ENCODE measurements at places on chromosomes 6 and 20.
A peak's percentile ranks its signal among the peaks of the same experiment; 100 is the strongest.

GRCh38 chr6:32609391-32609730 is 19.7 kb upstream of the HLA-DRB1 start:
- DNase-seq: no peak

DNA sequence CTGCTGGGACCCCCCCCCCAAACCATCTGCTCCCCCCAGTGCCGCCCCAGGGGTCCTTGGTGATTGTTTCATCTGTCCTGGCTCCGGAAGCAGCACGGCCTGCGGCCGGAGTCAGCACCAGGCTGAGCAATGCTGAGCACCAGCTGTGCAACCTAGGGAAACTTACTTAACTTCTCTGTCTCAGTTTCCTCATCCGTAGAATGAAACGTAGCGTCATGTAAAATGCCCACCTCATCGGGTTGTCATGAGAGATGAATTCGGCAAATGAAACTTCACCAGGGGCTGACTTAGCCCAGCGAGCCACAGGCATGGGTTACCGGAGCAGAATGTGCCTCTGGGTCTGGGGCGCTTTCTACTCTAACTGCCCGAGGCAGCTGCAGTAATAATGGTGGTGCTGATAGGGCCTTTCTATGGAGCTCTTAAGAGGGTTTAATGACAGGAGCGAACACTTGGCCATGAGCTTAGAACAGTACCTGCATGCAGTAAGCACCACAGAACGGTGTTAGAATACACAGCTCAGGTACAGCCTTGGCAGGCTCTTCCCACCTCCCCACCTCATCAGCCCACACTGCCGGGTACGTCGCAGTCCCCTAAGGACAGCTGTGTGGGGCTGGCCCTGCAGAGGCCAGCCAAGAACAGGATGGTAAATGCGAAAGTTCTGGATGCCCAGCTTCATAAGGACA is 1.7 kb downstream of the THBS2 start:
- DNase-seq: no peak

- no peak for DNase-seq
These were observed 107.6 kb downstream of the JAG1 start for GRCh38 chr20:10565922-10566897.

DNA sequence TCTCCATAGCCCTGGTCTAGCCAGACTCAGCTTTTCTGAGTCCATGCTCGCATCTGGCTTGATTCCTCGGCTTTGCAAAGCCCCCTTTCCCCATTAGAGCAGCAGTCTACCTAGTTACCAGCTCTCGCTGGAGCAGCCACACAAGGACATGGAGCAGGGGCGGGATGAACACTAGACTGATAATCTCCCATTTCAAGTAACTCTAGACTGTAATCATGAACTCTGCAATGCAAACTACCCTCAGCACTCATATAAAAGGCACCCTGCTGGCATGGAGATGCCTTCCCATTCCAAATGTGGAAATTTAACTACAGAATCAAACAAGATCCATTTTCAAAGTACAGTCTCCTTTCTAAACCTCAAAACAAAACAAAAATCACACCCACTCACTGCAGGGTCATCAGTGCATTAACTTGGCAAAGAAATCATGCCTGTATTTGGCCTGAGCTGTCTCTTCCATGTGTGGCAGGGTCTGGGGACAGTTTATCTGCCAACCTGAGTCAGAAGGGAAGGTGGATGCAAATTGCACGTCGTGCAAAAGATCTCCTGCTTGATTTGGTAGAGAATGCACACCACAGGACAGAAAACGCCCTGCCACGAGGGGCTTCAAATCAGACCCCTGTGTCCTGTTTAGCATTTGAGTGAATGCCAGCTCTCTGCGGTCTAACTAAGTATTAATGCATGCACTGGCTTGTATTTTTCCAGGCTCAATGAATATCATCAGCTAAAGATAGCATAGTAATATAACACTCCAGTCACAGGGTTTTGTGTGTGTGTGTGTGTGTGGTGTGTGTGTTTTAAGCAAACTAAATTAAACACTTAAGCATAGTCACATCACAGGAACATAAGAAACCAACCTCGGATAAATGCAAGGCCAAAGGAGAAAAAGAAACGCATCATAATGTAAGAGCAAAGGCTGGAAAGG is 85.3 kb downstream of the MYLK4 start:
- no peak for DNase-seq

DNA sequence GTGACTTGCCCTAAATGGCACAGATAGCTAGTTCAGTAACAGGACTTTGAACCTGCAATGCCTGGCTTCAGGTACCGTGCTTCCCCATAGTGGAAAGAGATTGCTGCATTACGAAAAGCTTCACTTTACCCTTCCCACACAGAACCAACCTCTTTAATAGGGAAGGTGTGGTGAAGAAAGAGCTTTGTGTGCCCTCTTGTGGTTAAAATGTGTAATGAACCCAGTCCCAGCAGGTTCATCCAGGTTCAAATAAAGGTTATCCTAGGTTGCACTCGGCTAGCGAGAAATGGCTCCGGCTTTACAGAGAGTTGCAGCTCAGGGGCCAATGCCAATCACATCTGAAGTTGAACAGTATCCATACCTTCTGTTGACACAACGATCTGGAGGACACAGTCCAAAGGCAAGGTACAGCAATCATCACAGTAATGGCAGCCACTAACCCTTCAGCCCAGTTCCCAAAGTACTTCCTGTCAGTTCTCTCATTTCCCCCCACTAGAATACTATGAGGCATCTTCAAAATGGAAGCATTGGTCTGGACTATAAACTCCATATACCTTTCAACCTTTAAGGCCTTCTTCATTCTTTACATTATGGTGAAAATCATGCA is 3.0 kb downstream of the DEFB115 start:
- no peak for DNase-seq

GRCh38 chr6:111591901-111592461 is 13.7 kb downstream of the TRAF3IP2 start:
- DNase-seq: no peak

DNA sequence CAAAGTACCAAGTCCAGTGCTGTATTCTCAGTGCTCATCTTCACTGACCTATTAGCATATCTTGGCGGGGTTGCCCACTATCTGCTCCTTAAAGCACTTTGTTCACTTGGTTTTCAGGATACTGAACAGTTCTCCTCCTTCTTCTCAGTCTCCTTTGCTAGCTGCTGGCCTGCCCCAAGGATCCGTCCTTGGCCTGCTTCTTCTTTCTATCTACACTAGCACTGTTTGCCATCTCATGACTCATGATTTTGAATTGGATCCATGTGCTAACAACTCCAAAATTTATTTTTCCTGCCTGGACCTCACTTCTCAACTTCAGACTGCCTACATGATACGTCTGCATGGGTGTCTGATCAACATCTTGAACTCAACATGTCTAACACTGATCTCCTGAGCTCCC is 15.5 kb downstream of the TPD52L1 start:
- DNase-seq: no peak

DNA sequence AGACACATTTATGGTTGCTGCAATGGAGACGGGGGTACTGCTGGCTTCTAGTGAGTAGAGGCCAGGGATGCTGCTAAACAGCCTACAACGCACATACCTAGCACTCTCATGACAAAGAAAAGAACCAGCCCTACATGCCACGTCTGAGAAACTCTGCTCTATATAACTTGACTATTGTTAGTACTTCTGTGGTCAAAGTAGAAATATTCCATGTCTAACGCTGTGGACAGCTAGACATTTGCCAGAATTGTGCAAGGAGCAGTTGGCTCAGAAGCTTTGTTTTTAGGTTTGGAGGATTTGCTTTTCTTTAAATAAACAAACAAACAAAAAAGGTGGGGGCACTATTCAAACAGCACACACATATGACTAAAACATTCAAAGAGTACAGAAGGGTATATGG is 20.5 kb downstream of the UBE2V1 start:
- no peak for DNase-seq

DNA sequence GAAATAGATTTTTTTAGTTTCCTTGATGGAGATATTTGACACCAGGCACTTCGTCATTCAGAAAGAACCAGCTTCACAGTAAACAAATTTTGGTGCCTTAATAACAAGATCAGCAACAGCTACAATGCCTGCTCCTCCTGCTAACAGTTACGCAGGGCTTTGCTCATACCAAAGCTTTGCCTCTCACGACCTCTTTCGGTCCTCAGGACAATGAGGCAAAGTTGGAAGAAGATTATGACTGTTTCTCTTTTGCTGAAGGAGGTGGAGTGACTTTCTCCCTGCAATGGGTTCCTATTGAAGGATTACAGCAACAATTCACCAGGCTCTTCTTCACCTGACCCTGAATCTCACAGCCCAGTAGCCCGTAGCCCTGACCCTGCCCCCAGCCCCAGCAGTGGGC is 440.1 kb downstream of the PREX1 start:
- no peak for DNase-seq

- DNase-seq: no peak
These were observed 41.4 kb downstream of the PKIB start for GRCh38 chr6:122651604-122652003.

- no peak for DNase-seq
These were observed 26.1 kb downstream of the GPR63 start for GRCh38 chr6:96811136-96811535.

DNA sequence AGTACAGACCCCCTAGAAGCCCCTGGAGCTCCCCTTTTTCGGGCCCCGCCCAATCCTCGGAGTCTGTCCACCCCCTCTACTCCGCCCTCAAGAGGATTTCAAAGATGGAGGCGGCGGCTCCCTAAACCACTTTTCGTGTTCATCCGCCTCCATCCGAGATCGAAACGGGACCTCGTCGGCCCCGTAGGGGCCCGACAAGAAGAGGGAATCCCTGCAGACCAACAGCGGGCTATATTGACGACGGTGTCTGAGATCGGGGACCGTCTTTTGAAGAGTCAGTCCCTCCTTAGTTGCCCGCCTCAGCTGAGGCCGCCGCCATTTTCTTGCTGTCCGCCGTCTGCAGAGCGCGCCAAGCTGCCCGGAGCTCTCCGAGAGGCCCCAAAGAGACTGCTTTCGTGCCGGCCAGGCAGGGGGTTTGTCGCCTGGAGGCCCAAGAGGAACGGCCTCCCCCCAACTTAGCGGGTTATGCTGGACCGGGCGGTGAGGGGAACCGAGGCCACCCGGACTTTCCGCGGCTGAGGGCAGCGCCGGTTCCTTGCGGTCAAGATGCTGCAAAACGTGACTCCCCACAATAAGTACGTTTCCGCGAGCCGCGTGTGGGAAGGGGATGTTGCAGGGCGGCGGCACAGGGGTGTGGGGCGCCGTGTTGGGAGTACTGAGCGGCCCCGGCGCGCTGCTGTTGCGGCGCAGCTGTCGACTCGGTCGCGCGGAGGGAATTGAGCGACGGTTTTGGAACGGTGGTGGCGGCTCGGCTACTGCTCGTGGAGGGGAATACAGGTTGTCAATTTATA is 4.2 kb downstream of the BRD2 start:
- no peak for DNase-seq

DNA sequence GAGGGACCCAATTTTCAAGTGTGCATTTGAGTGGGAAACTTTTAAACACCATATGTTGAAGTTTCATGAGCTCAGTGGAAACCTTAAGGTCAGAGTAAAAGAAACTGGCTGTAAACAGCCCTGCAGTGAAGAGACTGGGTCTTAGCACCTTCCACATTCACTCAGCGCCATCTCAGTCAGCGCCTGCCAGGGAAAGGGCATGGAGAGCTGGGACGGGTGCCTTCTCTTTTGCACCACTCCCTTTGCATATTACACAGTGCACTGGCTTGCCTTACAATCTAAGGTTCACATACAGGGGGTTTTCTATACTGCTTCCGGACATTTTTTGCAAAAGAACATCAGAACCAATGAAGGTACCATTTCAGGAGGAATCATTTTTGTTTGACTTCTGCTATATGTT is 4.5 kb downstream of the TOMM6 start:
- DNase-seq: no peak

GRCh38 chr20:22180244-22180643 is 404.1 kb downstream of the FOXA2 start:
- DNase-seq: no peak

DNA sequence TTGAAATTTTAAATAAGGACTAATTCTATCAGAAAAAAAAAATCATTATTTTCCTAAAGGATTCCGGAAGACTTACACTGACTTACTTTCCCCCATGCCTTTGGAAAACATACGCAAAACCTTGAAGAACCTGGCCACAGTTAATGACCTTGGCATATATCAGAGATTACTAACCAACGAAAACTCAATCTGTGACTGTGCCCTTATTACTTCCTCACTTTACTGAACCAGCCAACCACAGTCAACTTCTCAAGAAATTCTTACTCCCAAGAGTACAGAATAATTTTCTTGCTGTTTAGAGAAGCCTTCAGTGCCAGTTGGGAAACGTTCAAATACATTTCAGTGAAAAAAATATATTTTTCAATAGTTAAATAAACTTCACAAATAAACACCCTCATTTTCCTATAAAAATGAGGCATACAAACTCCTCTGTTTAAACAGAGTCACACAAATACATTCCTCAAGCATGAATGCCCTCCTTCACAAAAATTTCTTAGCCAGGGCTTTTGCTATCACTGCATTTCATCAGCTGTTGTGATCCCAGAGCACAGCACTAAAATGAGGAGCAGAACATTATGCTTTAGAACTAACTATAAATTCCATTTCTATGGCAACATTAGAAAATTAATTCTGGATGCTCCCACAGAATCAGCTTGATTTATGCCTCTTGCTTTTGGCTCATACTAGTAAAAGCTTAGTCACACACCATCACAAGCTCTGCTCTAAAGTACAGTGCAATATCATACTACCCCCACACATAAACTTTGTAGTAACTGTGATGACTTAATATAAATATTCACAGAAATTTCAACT is 117.6 kb downstream of the DST start:
- peak; percentile 84 for DNase-seq

DNA sequence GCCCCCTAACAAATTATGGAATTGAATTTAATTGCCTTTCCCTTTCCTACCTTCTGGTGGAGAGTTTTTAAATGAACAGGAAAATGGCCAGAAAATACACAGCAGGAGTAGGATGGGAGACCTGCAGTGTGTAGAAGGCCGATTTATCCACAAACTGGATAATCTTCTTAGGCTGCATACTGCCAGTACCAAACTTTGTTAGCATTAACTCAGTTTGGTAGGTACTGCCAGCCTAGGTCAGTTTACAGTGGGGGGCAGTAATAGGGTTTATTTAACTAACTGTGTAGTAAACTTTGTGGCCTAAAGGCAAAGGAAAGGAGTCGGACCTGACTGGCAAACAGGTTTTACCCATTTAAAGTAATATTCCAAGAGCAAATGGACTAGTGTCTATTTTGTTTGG is 4.6 kb downstream of the NCOA3 start:
- DNase-seq: no peak

DNA sequence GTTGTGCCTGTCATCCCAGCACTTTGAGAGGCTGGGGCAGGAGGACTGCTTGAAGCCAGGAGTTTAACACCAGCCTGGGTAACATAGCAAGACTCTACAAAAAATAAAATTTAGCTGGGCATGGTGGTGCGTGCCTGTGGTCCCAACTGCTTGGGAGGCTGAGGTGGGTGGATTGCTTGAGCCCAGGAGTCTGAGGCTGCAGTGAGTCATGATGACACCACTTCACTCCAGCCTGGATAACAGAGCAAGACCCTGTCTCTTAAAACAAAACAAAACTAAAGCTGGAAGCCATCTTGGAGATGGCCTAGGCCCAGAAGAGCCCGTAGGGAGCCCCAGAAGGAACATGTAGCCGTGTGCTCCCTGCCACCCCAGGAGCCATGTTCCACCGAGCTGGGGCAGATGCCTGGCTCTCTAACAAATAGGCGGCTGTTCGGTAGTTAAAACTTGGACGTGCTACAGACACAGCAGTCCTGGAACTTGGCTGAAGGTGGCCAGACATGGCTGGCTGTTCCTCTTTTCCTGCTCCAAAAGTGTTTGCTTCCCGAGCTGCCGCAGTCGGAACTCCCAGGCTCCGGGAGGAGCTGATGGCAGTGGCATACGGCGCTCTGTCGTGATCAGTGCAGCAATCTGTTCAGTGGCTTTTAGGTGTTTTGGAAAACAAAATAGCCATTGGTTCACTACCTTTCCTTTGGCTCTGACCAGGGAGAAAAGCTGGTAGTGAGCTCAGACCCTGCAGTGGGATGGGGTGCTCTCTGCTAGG is 37.0 kb downstream of the DYNLT1 start:
- no peak for DNase-seq

Data from AG04450 (cell line).